CD4-positive, alpha-beta T cell treated with Interleukin-6 at 100 ng/mL for 8 hours (primary cell): ENCODE measurements at places on chromosomes 7 and 10.

GRCh38 chr7:101255796-101256195, 10.9 kb upstream of the FIS1 start:
- DNase-seq, result no peak

GRCh38 chr10:23994459-23995046, 214.4 kb upstream of the KIAA1217 start:
- DNase-seq, result no peak

DNA sequence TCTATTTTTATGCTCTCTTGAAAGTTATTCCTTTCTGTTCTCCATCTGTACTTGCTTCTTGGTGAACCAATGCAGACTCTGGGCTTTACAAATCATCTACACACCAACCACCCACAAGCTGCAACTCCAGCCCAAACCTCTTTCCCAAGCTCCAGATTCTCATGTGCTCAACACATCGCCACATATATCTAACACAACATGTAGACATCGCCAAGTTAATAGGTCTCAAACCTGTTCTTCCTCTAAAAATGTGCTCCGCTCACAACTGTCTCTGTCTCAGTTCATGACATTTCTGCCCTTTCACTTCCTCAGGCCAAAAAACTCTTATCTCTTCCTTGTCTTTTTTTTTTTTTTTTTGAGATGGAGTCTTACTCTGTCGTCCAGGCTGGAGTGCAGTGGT, 95.7 kb upstream of the EEPD1 start:
- DNase-seq, result no peak

GRCh38 chr10:22433875-22434274, 88.6 kb downstream of the SPAG6 start:
- DNase-seq, result no peak

DNA sequence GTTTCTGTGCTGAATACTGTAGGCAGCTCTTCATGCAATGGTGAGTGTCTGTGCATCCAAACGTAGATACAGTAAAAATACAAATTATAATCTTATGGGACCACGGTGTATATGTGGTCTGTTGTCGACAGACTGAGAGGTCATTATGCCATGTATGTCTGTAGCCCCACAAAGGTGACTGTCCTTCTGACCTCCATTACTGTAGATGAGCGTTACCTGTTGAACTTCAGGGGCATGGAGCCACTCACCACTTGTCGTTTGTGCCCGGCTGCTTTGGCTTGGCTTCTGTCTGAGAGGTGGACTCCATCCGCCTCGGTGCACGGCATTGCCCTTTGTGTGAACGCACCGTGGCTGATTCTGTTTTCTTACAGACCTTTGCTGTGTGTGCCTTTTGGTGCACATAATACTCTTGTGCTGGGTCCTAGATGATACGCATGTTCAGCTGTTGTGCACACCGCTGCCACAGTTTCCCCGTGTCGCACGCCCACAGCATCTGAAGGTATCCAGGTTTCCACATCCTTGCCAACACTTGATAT, 2.9 kb downstream of the UBE3C start:
- no peak for DNase-seq

DNA sequence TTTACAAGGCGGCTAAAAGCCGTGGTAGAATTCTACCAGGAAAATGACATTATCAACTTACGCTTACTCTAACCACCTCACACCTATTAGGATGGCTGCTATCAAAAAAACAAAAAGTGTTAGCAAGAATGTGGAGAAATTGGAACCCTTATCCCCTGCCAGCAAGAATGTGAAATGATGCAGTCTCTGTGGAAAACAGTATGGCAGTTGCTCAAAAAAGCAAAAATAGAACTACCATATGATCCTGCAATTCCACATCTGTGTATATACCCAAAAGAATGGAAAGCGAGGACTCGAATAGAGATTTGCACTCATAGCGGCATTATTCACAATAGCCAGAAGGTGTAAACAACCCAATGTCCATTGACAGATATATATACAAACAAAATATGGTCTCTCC, 61.3 kb downstream of the KIF5B start:
- no peak for DNase-seq

GRCh38 chr7:106812027-106812643, 52.9 kb upstream of the PIK3CG start:
- DNase-seq, result no peak

DNA sequence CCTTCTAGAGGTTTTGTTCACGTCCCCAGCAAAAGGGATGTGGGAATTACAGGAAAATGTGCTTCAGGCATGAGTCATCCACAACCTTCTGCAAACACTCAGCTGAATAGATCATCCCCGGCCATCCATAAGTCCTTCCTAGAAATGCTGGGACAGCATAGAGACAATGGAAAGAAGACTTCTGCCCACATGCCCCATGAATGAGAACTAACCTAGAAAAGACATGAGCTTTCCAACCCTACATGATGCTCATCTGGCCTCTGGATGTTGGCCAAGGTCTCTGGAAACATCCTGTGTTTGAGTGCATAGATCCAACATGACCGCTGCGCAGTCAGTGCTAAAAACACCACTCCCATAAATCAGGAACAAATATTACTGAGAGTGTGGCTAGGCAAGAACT, 277.5 kb downstream of the PLXNA4 start:
- DNase-seq, result no peak

DNA sequence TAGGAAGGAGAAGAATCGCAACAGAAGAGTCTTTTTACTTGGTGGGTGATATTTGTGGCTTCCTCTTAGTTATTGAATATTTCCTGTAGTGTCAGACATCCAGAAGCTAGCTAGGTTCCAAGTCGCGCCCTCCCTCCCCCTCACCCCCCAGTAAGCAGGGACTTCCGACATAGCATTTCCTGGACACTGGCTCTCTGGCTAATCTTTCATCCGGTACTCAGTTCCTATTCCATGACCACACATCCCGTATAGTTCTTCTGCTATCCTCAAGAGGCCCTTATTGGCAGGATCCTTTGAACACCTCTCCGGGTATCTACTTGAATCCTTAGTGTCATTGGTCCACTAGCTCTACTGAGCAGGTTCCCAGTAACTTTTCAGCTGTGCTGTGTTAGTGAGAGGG, 167.8 kb downstream of the HDAC9 start:
- no peak for DNase-seq

DNA sequence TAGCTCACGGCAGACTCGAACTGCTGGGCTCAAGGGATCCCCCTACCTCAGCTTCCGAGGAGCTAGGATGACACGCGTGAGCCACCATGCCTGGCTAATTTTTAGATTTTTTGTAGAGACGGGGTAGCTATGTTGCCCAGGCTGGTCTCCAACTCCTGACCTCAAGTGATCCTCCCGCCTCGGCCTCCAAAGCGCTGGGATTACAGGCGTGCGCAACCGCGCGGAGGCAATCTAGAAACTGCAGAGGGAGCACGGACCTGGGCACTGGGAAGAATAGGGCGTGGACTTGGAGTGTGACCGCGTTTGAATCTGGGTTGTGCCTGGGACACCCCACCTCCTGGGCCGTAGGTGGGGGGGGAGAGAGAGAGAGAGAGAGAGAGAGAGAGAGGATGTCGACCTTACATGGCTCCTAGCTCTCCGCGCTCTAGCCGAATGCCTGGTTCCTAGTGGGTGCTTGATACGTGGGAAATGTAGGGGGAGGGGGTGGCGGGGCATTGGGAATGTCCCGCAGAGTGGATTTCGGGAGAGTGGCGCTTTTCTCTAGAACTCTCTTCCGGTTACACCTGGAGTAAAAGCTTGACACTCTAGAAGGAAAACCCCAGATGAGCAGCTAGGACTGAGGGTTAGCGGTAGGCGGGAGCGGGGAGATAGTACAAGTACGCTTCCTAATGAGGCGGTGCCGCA, 1.2 kb upstream of the MAP3K8 start:
- no peak for DNase-seq

GRCh38 chr10:124221356-124222317, 128.2 kb upstream of the CHST15 start:
- no peak for DNase-seq

DNA sequence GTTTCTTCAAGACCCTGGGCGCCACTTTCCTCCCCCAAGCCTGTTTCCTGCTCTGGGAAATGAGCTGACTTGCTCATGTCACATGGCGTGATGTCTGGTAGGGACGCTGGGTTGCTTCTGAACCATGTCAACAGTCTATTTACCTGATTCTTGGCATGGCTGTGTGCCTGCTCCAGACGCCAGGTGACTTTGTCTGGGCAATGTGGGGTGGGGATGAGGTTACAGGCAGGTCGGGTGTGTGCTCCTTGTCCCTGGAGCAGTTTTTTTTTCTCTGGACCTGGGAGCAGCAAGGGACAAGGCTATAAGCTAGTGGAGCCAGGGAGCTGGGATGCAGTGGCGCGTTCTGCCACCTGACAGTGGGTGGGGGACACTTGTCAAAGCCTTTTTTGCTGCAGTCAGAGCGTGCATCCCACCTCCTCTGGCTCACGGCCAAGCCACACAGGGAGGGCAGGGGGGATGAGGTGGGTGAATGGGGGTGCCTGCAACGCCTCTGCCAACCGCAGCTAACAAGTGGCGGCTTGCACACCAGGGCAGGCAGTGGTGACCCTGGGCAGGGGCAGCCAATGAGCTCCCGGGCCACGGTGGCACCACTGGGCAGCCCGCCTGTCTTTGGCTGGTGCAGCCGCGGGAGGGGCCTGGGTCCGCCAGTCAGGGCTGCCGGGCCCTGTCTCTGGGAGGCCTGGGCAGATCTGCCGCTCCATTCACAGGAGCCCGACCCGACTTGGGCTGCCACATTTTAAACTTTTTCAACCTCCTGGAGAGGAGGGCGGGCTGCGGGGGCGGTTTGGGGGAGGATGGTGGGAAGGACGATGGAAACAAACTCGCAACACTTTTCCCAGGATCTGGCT, 22.9 kb downstream of the DNAJB12 start:
- DNase-seq, result peak; percentile 84

DNA sequence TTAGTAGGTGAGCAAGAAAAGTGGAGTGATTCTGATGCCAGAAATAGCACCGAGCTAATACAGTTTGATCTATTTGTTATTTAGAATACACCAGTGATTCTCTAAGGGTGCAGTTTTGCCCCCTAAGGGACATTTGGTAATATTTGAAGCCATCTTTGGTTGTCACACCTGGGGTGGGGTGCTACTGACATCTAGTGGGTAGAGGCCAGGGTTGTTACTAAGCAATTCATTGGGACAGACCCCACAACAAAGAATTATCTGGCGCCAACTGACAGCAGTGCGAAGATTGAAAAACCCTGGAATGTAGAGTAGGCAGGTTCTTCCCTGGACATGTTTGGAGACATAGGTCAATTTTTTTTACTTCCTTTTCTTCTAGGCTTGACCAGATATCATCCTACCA, 14.6 kb downstream of the PALS2 start:
- peak; percentile 46 for DNase-seq

GRCh38 chr7:144780071-144780608, 55.7 kb downstream of the TPK1 start:
- DNase-seq, result no peak

DNA sequence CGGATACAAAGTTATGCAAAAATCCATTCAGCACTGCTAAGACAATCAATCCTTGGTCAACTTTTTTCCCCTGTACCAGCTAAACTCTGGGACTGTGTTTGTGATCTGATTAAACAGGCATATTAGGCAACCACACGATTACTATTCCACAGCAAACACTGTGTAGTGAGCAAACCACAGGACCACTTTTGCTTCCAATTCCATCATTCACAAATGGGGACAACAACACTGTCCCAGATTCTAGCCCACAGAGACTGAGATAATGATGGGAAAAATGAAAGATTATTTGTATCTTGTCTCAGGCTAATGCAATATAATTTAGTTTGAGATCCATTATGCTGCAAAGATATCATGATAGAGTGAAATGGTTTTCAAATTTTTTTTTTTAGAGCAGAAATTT, 163.7 kb upstream of the AOAH start:
- no peak for DNase-seq

DNA sequence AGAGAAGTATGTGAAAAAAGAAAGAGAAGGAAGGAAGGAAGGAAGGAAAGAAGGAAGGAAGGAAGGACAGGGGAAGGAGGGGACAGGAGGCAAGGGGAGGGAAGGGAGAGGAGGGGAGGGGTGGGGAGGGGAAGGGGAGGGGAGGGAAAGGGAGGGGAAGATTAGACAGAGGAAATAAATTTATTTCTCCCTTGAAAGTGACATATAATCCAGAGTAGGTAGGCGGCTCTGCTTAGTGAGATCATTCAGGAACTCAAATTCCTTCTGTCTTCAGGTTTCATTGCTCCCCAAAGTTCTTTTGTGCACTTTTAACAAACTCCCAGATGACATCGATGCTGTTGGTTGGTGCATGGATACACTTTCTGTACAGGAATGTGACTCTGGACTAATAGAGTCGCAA, 594.7 kb upstream of the STEAP1 start:
- no peak for DNase-seq

DNA sequence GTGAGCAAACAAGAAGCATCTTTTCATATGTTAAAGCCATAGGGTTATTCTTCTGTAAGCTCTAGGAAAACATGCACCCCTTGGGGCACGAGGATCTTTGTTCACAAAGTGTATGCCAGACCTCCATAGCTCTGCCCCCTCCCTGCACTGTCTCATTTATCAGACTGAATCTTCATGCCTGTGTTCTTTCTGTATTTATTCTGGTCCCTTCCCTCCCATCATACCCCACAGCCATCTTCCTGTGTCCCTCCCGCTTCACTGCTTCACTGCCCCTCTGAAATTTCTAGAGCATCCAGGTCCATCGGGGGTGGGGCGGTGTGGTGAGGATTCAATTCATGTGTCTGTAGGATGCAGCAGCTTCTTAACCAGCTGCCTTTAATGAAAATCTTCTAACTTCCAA, 7.5 kb downstream of the EPHB6 start:
- DNase-seq, result no peak

- DNase-seq, result no peak
Measured at GRCh38 chr10:34373211-34373610, 441.9 kb downstream of the PARD3 start.

GRCh38 chr10:98390406-98390805, 24.6 kb downstream of the PYROXD2 start:
- DNase-seq, result no peak

- no peak for DNase-seq
Measured at GRCh38 chr10:21194510-21194993, 297.4 kb upstream of the NEBL start.

DNA sequence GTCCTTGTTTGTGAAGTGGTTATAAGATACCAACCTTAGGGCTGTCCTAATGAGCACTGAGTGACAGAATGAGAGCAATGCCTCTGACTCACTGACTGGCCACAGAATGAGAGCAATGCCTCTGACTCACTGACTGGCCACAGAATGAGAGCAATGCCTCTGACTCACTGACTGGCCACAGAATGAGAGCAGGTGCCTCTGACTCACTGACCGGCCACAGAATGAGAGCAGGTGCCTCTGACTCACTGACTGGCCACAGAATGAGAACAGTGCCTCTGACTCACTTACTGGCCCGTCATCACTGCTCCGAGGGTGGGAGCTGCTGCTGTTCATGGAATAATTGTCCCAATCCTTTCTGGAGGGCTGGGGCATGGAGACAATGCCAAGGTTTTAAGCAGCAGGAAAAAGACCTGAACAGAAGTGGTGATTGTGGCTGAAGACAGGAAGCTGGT, 265.2 kb upstream of the PPP2R2D start:
- no peak for DNase-seq

DNA sequence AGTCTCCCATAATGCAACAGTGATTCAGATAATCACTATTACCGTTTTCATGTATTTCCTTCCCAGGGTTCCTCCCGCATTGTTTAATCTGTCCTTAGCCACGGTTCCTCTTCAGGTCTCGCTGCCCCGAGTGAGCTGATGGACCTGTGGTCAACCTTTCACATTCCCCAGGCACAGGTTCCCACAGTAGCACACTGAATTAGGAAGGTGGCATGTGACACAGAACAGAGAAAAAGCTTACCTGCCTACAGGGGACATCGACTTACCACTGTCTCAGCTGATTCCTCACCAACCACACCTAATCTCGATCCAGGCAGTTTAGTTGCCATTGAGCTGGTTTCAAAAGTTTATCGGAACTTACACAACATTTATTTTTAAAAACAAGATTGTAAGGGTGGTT, 72.2 kb downstream of the MTURN start:
- DNase-seq, result no peak
